ENCODE measurements at places on chromosomes 5 and 9.

DNA sequence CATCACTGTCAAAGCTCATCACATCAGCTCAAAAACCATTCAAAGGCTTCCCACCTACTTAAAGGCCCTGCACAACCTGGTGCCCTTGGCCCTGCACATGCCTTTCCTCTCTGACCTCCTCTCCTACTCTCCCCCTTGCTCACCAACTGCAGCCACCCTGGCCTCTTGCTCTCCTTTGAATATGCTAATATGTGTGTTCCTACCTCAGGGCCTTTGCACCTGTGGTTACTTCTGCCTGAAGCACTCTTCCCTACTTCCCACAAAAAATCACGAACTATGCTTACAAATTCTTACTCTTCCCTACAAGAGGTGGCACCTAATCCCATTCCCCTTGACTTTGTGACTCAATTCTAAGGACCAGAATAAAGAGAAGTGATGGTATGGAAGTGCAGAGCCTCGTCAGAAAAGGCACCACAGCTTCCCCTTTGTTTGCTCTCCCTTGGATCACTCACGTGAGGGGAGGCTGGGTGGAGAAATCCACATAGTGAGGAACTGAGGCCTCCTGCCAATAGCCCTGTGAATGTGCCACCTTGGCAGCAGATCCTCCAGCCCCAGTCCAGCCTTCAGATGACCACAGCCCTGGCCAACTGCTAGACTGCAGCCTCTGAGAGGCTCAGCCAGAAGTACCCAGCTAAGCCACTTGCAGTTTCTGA lies 3.2 kb upstream of the TMEM171 start:
- no peak for DNase-seq

- no peak for DNase-seq
Measured at GRCh38 chr5:9558319-9558965, 12.6 kb upstream of the SEMA5A start.

DNA sequence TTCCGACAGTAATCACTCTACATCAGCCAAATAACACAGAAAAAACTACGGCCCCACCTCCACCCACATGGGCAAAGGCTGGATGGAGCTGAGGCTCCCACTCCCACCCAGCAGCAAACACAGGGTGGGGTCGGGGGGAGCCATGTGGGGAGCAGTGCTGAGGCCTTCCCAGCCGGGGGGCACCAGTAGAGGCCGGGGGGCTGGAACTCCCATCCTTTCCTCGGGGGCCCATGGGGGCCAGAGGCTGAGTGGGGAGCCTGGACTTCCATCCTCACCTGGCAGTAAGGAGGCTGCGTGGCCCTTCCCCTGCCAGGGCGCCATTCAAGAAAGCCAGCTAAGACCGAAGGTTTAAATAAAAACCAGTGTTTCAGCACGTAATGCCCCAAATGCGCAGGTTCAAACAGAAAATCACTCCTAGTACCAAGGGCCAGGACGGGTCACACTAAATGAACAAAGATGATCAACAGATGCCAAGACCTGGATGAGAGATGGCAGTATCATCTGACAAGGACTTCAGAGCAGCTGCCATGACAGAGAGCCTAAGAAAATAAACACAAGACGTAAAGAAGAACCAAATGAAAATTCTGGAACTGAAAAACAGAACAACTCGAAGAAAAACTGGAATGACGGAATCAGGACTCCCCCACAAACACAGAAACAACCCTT lies 9.4 kb downstream of the CCDC127 start:
- no peak for DNase-seq

GRCh38 chr9:78568774-78569173 lies 271.8 kb downstream of the PSAT1 start:
- no peak for DNase-seq

- DNase-seq, result no peak
Measured at GRCh38 chr5:95850391-95850894, 27.9 kb upstream of the GLRX start.

- DNase-seq, result no peak
Measured at GRCh38 chr5:136232316-136232715, 39.4 kb upstream of the SMIM32 start.

DNA sequence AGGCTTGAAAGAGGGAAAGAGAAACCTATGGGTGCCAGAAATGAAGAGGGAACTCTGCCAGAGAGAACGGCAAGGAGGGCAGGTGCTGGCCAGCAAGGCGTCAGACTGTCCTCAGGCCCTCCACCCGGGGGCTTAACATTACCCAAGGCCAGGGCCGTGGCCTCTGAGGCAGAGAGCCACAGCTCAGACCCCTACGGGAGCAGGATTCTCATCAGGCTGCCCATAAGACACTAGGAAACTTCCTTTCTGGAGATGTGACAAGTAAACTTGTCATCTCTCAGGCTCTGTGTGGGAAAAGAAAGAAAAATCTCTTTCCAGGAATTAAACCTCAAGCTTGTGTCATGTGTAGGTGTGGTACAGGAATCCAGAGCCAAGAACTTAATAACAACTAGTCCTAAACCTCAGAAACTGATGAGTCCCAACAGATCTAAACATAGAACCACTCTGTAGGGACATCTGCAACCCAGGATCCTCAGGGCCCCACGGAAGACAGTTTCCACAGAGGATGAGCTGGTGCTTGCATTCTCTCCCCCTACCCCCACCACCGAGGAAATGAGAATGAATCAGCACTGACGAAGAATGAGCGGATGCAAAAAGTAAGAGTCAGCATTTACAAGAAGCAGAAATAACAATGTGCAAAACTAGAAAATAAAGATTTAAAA lies 74.3 kb downstream of the DCP2 start:
- DNase-seq, result no peak

DNA sequence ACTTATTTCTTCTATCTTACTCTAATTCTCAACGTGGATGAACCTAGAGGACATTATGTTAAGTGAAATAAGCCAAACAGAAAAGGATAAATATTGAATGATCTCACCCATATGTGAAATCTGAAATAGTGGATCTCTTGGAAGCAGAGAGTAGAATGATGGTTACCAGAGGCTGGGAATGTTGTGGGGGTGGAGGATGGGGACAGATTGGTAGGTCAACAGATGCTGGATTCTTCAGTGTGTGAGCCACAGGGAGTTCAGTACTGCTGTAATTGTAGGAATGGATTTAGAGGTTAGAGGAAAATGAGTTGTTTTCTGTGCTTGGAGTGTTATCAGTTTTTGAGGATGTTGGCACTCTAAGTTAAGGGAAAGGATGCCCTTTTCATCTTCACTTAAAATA lies 190.6 kb downstream of the FBXL7 start:
- DNase-seq, result no peak

- no peak for DNase-seq
Measured at GRCh38 chr5:151096001-151096373, 15.2 kb upstream of the TNIP1 start.

DNA sequence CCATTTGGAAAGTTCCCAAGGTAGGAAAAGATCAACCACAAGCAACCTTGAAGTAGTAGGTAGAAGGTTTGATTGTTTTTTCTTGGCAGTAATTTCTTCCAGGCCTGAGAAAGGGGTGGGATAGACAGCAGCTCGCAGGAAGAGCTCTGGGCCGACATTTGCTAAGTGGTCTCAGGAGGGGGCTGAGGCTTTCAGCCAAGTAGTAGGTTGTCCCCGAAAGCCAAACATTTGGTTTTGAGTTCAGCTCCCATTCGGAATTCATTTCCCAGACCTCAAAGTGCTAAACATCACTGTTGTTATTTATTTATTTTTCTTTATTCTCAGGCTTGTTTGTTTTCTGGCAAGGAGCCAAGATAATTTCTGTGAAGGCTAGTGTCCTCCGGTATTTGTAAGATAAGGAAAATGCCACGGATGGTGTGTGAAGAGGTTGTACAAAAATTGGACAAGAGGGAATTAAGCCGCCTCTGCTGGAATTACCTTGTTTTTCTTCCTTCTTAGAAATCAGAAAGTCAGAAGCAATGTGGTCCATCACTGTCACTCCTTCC lies 112.1 kb downstream of the KIF4B start:
- DNase-seq, result no peak

DNA sequence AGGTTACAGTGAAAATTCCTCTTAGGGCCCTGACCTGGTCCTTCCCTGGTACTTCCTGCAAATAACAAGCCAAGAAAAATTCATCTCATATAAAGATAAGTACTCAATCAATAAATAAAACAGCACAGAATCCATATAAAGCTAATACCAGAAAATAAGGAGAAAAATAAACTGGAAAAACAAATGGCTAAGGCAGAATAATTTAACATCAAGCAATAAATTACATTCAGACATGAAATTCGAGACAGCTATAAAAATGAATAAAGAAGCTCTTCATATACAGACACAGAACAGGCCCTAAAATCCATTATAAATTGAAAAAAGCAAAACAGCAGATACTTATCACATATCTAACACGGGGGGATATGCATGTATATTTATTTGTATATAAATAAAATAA lies 99.2 kb downstream of the DTWD2 start:
- DNase-seq, result no peak

DNA sequence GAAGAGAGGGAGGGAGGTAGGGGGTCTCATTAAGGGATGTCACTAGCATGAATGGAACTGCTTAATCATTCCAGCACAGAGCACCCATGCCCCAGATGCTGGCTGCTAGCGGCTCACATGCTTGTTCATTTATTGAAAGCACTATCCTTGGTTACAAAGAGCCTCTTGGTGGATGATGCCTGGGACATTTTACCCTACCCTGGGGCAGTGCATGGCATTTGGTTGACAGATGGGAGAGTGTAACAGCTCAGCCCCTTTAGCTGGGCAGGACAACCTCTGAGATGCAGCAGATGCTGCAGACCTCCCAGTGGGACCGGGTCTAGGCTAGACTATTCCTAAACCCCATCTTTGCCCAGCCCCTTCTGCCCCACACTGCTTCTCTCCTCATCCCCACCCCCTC lies 46.9 kb upstream of the TCERG1 start:
- DNase-seq, result no peak

DNA sequence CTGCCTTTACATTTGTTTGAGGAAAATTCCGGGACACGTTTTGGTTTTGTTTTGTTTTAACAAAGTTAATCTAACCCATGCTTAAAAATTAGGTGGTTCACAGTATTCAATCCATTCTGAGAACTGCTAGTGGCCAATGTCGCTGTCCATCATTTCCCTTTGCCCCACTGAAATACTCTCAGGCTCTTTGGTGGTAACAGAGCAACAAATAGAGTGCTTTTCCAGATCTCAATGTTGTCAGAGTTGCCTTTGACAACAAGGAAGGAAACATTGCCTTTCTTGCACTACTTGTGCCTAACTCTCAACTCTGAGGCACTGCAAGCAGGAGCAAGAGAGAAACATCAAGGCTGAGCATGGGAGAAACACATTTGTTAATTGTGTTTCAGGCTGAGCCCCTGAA lies 154.0 kb downstream of the MCTP1 start:
- no peak for DNase-seq

DNA sequence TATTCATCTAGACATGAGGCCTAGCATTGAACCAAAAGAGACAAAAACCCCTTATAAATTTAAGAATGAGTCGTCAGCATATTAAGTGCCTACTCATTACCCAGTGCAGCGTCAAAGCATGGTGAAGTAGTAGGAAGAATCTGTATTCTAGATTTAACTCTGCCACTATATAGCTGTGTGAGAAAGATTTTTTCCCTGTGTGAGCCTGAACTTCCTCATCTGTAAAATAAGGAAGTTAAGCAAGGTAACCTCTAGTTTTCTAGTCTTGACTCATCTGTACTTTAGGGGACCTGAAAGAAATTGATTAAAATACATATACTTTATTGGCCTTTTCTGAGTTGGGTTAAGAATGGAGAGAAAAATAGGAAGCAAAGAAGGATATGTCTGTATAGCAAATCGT lies 82.1 kb upstream of the RUSC2 start:
- DNase-seq, result no peak

GRCh38 chr9:18707489-18708205 lies 233.7 kb downstream of the ADAMTSL1 start:
- DNase-seq, result no peak

DNA sequence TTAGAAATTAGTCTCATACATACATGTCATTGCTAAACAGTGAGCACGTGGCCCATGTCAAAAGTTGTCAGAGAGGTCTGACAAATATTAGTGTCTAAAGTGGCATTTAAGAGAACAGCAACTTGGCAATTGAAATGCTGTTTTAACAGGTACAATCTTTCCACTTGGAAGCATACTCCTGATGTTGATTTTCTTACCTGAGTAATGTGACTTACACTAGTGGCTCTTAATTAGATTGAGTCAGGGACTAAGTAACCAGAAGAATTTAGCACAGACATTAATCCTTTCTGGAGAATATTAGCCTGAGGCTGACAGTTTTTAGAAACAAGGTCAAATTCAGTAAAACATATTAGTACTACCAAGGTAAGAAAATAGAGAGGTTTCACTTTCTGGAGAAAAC lies 357.0 kb upstream of the ZNF608 start:
- DNase-seq, result no peak

DNA sequence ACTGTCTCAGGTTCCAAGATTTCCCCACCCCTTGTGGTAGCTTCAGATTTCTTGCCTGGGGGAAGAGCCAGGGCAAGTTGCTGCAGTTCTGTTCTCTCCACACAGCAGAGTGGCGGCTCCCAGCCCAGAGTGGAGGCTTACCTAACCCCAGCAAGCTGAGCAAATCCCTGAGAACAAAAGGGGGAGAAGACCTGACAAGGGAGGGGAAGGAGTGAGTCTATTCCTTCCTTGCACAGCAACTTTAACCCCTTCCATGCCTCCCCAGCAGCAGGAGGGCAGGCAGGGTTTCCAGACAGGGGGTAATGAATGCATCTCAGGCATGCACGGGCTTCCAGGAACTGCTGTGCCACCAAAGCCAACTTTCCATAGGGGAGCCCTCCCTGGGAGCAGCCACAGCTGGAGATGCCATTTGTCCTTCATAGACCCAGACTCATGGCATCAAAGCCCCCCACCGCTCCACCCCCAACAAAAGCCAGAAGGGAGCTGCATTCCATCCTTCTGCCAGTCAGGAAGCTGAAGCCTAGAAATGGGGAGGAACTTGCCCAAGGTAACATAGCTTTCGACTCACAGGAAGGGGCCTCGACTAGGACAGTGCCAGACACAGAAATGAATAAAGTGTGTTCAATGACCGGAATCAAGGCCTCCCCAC lies 28.8 kb upstream of the FAT2 start:
- DNase-seq, result no peak

DNA sequence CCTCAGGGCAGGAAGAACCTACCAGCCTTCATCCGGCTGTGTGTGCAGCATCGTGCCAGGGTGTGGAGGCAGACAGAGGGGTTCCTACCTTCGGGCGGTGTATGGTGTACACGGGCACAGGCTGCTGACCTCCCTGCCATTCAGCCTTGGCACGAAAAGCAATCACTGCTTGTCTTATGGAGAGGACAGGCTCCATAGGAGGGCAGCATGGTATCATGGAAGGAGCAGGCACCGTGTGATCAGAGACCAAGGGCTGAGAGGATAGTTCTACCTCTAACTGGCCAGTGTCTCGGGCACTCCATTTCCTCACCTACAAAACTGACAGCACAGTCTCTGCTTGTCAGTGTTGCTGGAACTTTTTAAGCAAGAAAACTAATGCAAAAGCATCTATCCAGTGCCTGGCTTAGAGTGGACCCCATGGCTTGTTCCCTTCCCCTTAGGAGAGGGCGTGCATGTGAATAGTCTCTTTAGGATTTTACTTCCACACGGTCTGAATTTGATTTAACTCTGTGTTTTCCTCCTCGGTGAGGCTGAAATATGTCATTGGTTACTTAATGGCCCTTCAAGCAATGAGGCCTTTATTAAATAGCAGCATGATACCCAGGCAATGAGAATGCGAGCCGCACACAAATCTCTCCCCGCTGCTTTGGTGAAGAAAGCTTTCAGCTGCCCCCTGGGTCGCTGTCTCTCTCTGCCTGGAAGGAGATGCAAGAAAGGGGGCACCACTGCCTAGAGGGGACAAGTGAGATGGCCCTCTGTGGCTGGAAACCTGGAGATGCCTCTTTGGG lies 22.2 kb downstream of the TTLL11 start:
- DNase-seq, result no peak

Measured in cortex of kidney (tissue), 1 donor.